ENCODE measurements at places on chromosomes 5 and 9.

- no peak for DNase-seq
These were observed 20.7 kb upstream of the JADE2 start for GRCh38 chr5:134504629-134505300.

GRCh38 chr9:88307136-88307535, 81.1 kb upstream of the SPIN1 start:
- no peak for DNase-seq

DNA sequence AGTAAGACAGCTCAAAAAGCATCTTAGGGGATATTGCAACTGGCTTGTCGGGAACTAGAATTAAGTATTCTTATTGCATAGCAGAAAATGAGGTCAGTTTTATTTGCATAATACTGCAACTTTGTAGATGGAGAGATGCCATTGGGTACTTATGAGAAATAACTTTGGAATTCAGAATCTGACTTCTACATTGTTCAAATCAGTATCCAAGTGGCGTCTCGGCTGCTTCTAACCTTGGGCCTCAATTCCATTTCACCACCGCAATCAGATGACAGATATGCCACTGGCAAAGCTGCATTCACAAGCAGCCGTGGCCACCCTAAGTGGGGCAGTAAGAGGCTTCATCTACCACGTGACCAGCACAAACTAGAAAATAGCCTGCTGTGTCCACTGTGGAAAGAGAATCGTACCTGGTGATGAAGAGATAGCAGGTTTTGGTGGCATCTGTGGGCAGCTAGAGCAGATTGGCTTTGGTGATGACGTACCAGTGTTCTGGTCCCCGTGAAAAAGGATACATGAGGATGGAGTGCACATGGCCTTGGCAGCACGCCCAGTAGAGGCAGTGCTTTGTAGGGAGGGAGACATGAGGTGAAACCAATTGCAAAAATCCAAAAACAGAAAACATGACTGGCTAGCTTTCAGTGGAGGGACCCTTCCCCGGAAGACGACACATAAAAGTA, 116.6 kb downstream of the KLHL3 start:
- no peak for DNase-seq

DNA sequence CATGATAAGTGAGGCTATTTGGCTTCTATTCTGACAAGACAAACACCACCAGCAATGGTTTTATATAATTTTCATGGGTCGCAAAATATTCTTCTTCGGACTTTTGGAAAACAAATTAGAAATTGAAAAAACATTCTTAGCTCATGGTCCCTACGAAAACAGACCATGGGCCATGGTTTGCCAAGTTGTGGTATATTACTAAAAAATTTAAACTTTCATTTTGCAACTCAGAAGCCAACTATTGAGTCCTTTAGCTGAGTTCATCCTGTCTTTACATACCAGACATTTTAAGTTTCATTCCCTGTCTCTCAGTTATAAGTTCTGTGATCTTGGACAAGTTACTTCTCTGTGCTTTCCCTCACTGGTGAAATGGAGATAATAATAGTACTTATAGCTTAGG, 198.1 kb downstream of the CSNK1G3 start:
- no peak for DNase-seq

DNA sequence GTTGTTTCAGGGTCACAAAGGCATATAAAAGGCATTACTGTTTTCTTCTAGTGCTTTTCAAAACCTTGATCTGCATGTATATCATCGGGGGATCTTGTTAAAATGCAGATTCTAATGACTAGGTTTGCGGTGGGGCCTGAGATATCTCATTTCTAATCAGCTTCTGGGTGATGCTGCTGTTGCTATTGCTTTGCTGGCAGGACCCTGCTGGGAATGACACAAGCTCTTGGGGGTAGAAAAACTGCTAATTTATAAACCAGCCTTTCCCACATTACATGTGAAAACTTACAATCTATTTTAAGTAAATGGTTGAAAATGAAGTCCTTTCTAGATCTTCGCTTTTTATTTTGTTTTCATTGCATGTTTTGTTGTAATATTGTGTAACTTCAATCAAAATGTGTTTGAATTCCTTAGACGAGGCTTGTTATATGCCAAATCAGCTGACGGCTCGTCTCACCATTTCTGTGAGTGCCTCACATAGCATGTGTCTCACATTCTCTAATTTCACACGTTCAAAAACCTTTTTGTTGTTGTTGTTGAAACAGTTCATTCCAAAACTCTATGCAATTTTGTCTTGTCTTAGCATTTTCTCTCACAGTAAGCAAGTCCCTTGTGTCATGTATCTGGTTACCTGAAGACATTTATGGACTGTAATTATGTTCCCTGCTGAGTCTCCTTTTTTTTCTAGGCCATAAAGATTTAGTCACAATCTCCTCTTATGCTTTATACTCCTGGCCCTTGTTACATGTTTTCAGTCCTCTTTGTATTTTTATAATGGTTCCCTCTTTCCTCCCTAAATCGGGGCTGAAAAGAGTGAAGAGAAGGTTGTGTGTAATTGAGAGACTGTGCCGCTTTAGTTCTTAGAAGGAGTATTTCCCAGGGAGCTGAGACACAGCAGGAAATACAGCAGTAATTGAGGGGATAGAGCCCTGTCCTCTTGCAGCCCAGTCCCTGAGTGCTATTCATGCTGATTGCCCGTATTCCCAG, 521.0 kb upstream of the SEMA6A start:
- DNase-seq: no peak

DNA sequence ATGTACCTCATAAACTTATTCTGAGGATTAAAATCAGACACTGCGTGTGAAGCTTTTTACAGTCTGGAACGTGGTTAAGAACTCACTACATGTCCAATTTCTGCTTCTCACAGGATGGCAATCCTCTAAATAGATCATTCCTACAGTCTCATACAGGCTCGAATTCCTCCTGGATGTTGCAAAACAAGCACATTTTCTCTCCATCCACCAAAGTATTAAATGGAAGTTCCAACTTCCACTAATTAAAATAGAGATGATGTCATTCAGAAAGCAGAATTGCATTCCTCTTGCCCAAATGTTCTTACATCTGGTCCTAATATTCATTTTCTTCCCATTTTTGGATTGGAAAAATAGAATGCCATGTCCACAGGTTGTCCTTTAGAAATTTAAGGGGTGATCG, 145.5 kb upstream of the PCA3 start:
- no peak for DNase-seq

GRCh38 chr5:135843571-135844337, 9.3 kb downstream of the SLC25A48 start:
- no peak for DNase-seq

DNA sequence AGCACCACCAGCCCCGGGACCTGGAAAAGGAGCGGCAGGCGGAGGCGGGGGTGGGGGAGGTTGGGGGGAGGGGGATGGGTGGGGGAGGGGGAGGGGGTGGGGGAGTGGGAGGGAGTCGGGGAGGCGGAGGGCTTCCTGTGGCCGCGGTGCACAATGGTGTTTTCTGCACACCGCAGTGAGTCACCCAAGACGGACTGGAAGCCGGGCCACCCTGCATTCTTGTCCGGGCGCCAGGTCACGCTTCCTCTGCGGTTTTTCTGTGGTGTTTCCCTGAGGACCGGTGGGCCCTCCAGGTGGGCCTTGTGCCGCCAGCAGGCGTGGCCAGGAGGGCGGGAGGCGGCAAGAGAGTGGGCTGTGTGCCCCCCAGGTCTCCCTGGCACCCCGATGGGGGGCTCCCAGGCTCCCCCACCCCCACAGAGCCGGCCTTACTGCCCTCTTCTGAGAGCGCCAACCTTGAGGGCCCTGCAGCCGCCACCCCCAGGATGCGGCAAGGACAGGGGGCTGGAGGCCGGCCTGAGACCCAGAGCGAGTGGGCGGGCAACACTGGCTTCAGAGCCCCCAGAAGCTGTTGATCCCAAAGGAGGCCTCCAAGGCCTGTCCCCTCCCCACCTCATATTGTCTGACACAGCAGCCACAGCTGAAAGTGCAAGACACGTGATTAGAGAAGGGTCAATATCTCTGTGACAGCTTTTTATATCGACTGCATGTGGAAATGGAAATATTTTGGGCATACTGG, 11.1 kb downstream of the EXD3 start:
- DNase-seq: peak; percentile 46

DNA sequence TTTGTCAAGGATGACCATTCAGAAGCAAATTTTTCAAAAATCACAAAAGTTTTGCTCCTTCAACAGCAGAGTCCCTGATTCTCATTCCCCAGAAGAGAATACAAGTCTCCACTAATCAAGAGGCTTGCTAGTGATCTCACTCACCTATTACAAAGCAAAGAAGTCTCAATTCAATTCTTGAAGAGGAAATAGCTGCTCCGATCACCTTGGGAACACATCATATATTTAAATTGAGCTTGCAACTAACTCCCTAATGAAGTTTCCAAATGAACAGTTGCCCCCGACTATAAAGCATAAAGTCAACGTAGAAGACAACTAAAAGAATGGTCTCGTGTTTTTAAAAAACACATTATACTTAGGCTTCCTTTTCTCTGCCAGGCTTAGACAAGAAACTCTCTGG, 1.6 kb downstream of the LIFR start:
- no peak for DNase-seq

GRCh38 chr5:128092144-128092543, 8.6 kb downstream of the SLC12A2 start:
- no peak for DNase-seq

GRCh38 chr5:15132816-15133405, 261.3 kb upstream of the ANKH start:
- DNase-seq: no peak

DNA sequence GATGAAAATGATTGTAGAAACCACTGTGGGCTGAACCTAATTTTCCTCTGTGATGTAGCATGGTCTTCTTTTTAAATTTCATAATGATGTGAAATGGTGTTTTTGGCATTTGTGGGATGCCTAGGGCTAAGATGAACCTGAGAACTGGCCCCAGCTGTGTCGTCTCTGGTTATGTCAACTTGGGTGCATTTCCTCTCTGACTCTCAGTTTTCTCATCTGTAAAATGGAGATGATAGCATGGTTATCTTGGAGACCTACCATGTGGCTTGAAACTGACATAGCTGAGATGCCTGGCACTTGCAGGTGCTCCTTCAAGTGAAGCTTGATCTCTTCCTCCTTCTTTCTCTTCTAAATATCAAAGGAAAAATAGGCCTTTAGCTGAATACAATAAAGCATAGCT, 77.8 kb downstream of the BOD1 start:
- no peak for DNase-seq

DNA sequence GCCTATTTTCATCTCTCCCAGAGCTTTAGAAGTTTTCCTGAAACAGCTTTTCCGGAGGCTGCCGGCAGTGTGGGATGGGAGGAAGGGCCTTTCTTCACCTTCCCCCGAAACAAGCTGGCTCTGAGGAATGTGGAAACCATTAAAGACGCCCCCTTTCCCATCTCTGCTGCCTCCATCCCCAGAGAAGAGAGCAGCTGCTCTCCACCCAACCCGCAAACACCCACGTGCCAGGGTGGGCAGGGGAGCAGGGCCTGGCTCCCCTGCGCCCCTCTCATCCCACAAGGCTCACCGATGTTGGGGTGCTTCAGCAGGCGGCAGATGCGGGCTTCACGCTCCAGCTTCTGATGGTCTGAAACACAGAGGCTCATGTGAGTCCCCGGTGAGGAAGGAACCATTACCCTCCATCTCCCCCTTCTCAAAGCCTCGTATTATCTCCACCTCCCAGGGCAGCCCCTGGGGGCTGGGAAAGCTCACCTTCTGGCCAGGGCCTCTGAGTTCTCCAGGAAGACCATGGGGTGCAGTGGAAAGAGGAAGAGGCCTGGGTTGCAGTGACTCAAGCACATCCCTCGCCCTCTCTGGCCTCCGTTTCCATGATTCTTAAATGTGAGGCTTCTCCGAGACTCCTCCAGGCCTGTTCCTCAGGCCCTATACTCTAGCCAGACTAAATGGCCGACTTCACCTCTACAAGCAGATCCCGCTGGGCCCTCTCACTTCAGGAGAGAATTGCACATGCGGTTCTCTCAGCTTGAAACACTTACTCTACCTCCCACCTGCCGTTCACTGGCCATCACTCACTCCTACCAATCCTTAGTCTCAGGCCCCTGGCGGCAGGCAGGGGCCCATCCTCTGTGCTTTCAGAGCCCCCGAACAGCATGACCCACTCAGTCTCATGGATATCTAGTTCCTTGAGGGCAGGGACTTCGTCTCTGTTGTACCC, 24.6 kb downstream of the CAMK2A start:
- no peak for DNase-seq

DNA sequence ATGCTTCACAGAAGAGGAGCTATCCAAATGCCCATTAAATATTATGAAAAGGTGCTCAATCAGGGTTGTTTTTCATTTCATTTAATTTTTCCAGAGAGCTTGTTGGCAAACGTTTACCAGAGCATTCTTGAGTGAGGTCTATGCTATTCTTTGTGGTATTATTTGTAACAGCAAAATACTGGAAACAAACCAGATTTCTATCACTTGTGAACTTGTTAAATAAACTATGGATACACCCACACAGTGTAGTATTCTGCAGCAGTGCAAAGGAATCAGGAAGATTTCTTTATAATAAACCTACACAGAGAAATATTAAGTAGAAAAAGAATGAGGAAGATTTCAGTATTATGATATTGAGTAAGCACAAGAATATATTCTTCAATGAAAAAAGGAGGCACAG, 15.0 kb upstream of the SLC1A1 start:
- DNase-seq: no peak

GRCh38 chr9:123843703-123844102, 86.2 kb downstream of the DENND1A start:
- no peak for DNase-seq

GRCh38 chr5:7907612-7908011, 38.7 kb downstream of the MTRR start:
- no peak for DNase-seq

- no peak for DNase-seq
These were observed 36.4 kb upstream of the TBC1D2 start for GRCh38 chr9:98291820-98292219.

DNA sequence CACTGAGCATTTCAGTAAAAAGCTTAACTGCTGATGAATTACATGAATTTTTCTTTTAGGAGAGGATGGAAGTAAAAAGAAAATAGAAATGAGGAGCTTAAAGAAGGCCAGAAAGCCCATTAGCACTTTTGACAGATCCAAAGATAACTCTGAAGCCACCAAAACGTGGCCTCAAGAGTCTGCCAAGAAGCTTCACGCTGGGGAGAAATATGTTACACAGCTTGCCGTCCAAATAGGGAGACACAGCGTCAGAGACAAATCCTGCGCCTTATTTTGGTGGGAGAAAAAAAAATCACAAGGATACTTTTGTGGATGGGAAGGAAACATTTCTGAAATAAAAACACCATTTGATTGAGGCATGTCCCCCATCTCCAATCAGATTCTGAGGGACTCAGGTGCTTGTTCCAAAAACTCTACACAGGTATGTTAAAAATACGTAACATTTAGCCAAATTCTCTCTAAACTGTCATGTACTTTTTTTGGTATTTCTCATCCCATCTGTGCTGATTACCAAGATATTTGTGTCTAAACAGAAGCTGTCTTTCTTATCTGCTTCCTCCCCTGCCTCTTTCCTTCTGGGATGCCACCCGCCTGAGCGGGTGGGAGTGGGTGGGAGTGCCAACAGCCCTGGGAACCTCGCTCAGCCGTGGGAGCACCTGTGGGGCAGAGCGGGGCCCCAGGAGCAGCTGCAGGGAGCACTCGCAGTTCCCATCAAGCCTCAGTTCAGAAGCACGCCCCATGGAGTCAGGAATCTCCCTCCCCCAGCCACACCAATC, 275.5 kb downstream of the DENND1A start:
- no peak for DNase-seq

All from CD4-positive, alpha-beta T cell treated with Interleukin-12 subunit alpha and Interleukin-12 subunit beta, for 1 hour (primary cell).